ENCODE measurements at places on chromosomes 3 and 15.

DNA sequence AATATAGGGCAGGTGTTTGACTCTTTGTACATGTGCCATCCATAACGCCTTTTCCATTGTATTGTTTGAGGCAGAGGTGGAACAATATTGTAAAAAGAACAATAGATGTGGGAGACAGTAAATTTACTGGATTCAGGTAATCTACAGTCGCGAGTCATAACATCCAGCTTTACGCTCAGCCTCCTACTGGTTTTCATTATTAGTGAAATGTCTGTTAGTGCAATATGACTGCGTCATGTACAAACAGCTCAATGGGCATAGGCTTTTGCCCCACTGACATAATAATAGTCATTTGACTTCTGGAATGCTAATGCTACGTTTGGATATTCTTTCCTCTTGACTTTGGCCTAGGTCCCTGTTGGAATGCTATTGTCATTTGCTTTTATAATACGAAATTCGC is 9.5 kb downstream of the CACNA2D3 start:
- DNase-seq: no peak

- no peak for DNase-seq
Observed at GRCh38 chr3:194496217-194496919, 9.6 kb upstream of the ATP13A3 start.

DNA sequence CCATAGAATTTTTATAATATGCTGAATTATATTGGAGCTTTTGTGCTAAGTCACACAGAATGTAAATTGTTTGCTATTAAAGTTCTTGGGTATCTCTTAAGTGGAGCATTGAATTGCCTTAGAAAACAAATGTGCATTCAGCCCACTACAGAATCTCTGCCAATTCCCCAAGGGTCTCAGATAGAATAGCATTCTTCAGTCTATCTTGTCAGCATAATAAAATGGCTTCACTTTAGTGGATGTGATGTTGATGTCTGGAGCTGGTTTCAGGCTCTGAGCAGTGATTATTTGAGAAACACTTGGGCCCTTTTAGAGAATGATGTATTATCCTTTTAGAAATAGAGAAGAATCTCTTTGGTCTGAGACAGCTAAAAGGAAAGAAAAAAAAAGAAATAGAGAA is 45.2 kb downstream of the LRCH3 start:
- no peak for DNase-seq

- no peak for DNase-seq
Observed at GRCh38 chr15:90881181-90881977, 2.9 kb upstream of the FES start.

GRCh38 chr3:195119461-195120266 is 151.3 kb downstream of the XXYLT1 start:
- no peak for DNase-seq

GRCh38 chr3:137514853-137515252 is 249.3 kb upstream of the SOX14 start:
- DNase-seq: no peak

DNA sequence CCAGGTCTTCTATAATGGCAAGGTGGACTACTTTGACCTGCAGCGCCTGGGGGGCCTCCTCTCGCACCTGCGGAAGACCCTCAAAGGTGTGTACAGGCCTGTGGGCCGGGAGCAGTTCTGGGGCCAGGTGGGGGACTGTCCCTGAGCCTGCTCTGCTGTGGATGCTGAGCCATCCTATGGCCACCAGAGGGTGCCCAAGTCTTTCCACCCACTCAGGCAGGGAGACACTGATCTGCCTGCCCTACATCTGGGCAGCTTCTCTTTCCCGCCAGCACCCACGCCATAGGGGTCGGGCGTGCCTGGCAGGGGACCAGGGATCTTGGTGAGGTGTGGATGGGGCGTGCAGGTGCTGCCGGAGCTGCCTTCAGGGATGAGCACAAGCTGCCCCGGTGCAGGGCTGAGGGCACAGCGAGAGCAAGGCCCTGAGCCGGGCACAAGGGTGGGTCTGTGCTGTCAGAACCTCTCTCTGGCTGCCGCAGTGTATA is 14.1 kb downstream of the RNF123 start:
- DNase-seq: no peak

- no peak for DNase-seq
Observed at GRCh38 chr3:70871909-70872656, 559.6 kb upstream of the MDFIC2 start.

- no peak for DNase-seq
Observed at GRCh38 chr15:32889214-32889613, 171.4 kb downstream of the GREM1 start.

- DNase-seq: no peak
Observed at GRCh38 chr3:21390856-21391255, 360.2 kb downstream of the ZNF385D start.

- DNase-seq: no peak
Observed at GRCh38 chr3:168427835-168428475, 332.2 kb upstream of the GOLIM4 start.

DNA sequence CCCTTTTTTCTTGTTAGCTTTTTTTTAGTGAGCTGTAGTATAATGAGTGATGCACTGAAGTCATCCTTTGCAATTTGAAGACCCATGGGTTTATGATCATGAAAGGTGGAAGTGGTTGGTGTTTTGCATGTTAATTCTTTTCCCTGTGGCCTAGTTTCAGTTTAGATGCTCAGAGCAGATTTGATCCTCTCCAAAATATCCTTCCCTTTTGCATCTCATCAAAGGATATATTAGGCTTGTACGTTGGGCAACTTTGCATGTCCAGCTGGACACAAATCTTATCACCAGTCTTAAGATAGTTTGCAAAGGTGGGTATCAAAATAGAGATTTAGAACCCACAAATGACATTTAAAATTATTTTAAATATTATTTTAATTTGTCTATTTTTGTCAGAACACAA is 72.7 kb downstream of the MYRIP start:
- DNase-seq: no peak

- DNase-seq: no peak
Observed at GRCh38 chr3:167820102-167820865, 84.8 kb downstream of the SERPINI1 start.

- no peak for DNase-seq
Observed at GRCh38 chr3:139434764-139435307, 41.5 kb downstream of the RBP2 start.

- no peak for DNase-seq
Observed at GRCh38 chr3:151316267-151316991, at the start of gene GPR87. GPR87 (minus strand) TSS chr3:151316820; CDS start chr3:151300100, 16,720 bp downstream.

GRCh38 chr3:11137627-11137959 is 16.7 kb upstream of the HRH1 start:
- no peak for DNase-seq

DNA sequence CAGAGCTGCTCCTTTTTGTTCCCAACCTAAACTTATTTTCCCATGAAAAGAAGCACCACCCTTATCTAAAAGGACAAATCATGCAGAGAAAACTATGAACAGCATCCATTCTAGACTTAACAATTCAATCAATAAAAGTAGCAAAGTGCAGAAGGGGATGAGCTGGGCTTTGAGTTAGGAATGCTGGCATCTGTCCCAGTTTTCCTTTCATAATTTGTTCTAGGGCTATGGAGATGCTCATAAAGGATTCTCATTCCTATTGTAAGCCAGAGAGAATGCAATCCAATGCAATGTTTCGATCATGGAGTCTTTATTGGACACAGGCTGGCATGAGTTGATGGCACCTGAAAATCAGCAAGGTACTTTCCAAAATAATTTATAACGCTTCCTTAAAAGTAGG is 330.6 kb downstream of the VPS13C start:
- no peak for DNase-seq

- DNase-seq: no peak
Observed at GRCh38 chr3:31532587-31533168, at the start of gene STT3B. STT3B (plus strand) TSS chr3:31532925; CDS start chr3:31532999, 74 bp downstream.

DNA sequence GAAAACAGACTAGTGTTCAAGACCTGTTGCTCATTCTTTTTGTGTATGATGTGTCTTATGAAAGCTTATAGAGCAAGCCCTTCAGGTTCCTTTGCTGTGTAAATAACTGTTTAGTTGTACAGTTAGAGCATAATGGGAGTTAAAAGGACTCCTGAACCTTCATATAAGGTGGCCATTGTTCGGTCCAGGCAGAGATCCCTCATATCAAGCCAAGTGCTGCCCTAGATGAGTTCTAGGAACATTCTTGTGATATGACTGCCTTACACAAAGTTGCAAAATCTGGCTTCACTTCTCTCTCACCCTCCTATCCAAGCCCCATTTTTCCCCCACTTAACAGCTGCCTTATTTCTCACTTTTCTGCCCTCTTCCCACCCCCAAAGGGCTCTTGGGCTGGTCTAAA is 26.9 kb downstream of the GYG1 start:
- no peak for DNase-seq

DNA sequence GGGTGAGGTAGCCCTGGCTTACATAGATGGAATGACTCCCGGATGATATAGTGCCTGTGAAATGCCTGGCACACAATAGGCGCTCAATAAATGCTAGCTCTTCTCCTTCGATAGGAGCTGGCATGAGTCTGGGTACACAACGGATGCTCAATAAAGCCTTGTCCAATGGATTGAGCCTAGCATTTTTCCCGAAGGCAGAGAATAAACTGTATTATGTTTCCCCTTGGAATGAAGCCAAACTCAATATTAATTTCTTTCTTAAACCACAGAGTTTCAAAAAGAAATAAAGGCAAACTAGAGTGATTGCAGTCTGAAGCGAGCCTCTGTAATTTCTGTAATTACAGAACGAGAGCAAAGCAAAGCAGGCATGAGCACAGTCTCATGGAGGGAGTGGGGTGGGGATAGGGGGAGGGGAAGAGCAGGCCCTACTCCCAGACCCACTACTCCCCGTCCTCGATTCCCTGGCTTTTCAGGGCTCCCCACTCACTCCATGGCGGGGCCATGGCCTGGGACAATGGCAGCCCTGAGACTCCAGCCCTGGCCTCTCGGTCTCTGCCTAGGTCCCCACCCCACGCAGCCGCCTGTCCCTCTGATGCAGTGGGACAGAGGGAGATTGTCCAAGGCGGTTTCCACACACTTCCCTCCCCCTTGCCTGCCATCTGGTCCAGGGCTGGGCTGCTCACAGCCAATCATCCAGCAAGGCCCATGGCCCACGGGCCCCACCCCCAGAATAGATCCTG is 18.0 kb downstream of the SLC6A1 start:
- DNase-seq: no peak

DNA sequence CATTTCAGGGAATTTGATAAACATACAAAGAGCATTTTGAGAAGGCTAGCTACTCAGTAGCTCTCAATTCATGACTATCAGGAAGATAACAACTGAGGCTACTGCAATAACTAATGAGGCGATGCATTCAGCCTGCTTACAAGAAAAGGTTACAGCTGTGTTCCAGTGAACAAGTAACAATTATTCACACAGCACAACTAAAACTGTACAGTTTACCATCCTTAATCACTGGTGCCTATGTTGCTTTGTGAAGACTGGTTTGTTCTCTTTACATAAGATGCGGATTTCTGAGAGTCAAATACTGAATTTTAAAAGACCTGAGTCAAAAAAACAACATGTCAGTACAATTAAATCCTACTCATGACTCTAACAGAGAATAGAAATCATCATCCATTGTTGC is 526.3 kb downstream of the OTOL1 start:
- no peak for DNase-seq

DNA sequence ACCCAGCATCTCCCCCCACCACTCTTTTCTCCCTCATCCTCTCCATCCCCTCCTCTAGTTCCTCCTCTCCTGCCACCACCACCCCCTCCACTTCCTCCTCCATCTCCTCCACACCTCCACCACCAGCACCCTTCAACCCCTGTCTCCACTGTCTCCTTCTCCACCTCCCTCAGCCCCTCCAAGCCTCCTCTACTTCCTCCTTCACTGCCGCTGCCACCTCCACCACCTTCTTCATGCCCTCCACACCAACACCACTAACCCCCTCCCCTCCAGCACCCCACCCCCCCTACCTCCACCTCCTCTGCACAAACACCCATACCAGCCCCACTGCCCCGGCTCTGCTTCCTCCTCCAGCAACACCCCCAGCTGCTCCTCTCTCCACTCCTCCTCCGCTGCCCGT is 88.0 kb downstream of the HES1 start:
- no peak for DNase-seq

- DNase-seq: no peak
Observed at GRCh38 chr15:78063970-78064385, 13.5 kb downstream of the TBC1D2B start.

DNA sequence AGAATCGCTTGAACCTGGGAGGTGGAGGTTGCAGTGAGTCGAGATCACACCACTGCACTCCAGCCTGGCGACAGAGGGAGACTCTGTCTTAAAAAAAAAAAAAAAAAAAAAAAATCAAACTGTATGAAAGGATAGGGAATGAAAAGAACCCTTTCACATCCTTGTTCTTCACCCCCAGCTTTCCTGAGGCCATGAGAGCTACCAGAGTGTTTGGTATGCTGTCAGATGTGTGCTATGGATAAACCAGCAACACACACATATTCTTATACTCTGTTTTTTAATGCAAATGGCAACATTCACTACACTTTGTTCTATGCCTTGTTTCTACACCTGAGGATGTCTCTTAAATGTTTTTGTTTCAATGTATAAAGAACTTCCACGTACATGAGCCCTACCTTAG is 33.5 kb downstream of the RPL22L1 start:
- DNase-seq: no peak

DNA sequence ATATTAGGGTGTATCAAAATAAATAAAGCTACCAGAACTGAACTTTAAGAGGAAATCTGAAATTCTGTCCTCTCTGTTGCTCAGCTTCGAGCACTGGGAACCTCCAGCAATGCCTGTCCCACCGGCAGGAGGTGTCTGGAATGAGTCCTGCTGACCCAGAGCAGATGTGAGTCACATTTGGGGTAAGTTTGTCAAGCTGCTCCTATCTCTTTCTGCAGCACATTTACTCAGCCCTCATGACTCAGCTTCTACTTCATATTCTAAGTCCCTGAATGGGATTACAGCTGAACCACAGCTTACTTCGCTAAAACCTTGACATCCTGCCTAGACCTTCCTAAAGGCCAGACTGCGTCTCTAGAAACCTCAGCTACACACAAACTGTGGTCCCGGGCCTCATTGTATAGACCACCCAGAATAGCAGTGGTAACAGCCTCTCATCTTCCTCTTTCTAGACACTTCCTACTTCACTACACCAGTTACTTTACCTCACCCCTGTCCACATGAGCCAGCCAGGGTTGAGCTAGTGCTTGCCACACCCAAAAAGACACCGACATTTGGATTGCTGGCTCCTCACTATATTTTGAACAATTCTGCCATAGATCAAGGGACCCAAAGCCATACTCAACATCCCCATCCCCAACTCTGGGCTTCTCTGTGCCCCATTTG is 109.6 kb upstream of the TMCO5A start:
- DNase-seq: no peak

- no peak for DNase-seq
Observed at GRCh38 chr3:69085168-69085832, 563 bp downstream of the ARL6IP5 start.

DNA sequence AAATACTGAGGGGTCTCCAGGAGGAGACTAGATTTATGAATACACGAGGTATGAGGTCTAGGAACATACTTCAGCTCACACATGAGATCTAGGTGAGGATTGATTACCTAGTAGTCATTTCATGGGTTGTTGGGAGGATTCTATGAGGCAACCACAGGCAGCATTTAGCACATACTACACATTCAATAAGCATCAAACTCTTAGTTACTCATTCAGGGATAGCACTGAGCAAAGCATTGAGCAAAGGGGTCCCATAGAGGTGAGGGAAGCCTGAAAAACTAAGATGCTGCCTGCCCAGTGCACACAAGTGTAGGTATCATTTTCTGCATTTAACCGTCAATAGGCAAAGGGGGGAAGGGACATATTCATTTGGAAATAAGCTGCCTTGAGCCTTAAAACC is 4.5 kb downstream of the CCR5 start:
- no peak for DNase-seq

Data from vagina (tissue), 2 donors.